Right atrium auricular region (tissue), 2 donors: ENCODE measurements at places on chromosomes 12 and 14. TPM values are rescaled to one million over a fixed set of nuclear protein-coding genes. Genes with fewer than 3 reads are reported as not detected.

- DNase-seq: no peak
Observed at GRCh38 chr12:26295001-26295400, 99.6 kb downstream of the SSPN start.

- no peak for DNase-seq
Observed at GRCh38 chr14:91127401-91127801, 13.5 kb downstream of the DGLUCY start.

GRCh38 chr14:51614707-51615106, 37.0 kb upstream of the FRMD6 start:
- DNase-seq: no peak

GRCh38 chr14:21436567-21437062, 19.3 kb downstream of the CHD8 start:
- DNase-seq: no peak

Gene LRRC10
- 32.4 TPM for total RNA-seq

DNA sequence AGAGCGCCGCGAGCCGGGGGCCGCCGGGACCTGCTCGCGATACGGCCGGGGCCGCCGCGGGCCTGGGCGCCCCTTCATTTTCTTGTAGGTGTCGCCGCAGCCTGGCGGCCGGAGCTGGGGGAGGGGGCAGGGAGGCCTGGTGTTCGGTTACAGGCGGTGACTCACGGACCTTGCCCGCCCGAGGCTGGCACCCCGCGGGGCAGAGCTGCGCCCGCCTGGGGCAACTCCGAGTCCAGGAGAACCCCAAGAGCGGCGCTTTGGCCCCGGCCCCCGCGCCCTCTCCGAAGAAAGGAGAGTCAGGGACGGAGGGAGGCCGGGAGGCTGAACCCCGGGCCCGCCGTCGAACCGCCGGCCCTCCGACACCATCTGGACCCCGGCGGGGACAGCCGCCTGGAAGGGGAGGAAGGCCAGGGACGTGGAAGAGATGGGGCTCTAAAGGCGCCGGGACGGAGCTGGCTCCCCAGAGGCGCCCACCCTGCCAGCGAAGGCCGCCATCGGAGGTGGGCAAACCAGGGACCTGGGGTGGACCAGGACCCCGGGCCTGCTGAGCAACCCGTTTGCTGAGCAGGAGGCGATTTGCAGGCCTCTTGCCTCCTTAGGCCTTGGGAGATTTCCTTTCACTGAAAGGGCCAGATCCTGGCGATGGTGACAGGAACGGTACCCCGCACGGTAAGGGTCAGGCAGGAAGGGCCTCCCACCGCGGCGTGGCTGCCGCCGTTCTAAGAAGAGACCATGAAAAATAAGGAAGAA, 843 bp upstream of the NUAK1 start:
- peak; percentile 81 for DNase-seq

DNA sequence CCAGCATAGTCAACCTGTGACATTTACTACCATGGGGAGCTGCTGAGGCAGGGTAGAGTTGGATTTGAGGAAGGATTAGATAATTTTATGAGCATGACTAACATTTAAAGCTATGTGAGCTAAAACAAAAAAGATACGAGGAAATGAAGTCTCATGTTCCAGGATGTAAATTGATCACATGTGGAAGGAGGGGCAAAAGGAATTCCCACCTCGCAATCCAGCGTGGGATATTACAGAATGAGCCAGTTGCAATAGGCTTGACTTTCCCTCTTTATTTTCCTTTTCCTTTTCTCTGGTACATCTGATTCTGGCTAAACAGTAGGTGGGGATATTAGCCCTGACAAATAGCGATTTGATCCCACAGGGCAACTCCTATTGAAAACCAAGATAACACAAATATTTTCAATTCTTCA, 214.9 kb upstream of the HMGA2 start:
- no peak for DNase-seq

Gene TSHR
- not detected for total RNA-seq

GRCh38 chr12:93982771-93983315, 165.5 kb upstream of the PLXNC1 start:
- DNase-seq: no peak

Gene BMP4
- total RNA-seq: 7.8 TPM

Gene LUM
- 130 TPM for total RNA-seq

GRCh38 chr14:97709552-97709951, 912.4 kb downstream of the VRK1 start:
- no peak for DNase-seq

- no peak for DNase-seq
Observed at GRCh38 chr12:51923506-51924365, 16.4 kb downstream of the ACVRL1 start.

Gene KRT79
- total RNA-seq: not detected

Gene ZNF891
- total RNA-seq: 0.82 TPM

DNA sequence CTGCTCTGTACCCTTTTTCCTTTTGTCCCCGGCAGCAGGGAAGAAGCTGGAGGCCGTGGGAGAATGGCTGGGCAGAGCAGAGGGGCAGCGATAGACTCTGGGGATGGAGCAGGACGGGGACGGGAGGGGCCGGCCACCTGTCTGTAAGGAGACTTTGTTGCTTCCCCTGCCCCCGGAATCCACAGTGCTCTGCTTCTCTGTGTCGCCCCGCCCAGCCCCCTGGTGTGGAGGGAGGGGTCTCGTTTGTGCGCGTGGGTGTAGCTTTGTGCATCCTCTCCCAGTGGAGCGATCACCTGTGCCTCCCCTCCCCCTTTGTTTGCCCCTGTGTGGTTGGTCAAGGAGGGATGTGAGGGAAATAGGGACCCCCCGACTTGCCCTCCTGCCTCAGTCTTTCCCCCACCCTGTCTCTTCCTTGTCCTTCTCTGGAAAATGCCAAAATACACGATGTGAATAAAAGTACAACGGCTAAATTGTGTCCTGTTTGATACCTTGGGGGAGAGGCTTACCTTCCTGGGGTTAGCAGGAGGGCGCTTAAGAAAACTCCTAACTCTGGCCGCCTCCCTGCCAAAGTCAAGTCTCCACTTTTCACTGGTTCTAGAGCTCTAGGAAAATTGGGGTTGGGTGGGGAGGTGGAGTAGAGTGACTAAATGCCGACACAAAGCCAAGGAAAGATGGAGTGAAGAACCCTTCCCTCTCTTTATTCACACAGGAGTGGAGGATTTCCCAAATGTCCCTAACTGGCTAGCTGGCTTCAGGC, 990 bp upstream of the TPI1 start:
- DNase-seq: no peak

- DNase-seq: no peak
Observed at GRCh38 chr14:96090441-96091148, 51.4 kb downstream of the C14orf132 start.

- no peak for DNase-seq
Observed at GRCh38 chr14:63394432-63394831, 75.7 kb upstream of the GPHB5 start.

DNA sequence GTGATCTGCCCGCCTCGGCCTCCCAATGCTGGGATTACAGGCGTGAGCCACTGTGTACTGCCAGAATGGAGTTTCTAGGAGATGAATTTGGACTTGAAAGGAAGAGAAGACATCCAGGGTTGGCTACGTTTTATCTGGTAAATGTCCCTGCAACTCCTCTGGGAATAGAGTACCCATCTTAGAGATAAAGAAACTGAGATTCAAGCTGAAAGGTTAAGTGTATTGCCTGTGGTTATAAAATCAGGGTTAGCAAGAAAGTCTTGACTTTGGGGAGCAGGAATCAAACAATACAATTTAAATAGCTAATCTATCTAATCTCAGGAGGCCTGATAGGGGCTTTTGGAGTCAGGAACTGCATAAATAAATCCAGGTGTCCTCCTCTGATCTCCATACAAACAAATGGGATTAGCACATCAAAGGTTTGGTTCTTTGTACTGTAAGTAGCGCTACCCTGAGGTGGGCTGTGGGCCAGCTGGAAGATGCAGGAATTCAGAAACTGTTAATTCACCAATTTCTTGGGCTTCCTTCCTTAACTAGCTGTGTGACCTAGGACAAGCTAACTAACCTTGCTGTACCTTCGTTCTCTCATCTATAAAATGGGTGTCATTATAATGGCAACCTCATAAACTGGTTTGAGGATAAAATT, 45.1 kb downstream of the TBX3 start:
- DNase-seq: no peak

DNA sequence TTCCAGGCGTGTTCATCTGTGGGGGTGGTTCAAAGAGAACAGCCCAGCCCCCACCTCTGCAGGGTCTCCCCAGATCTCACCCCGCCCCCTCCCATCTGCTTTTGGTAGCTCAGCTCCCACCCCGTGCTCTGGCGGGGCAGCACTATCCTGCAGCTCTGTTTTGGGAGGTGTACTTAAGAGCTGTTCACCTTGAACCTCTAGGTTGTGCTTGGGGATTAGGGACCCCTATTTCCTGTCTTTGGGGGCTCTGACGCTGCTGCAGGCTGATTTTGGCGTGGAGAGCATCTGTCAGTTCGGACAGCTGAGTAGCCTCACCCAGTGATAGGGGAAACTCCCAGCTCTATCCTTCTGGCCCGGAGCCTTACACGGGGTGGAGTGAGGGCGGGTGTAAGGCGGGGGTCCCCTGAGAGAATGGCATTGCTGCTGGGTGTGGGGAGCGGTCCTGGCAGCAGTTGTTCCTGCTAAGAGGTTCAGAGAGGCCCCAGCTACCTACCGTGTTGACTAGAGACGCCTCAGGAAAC, 765 bp downstream of the TMEM120B start:
- no peak for DNase-seq

DNA sequence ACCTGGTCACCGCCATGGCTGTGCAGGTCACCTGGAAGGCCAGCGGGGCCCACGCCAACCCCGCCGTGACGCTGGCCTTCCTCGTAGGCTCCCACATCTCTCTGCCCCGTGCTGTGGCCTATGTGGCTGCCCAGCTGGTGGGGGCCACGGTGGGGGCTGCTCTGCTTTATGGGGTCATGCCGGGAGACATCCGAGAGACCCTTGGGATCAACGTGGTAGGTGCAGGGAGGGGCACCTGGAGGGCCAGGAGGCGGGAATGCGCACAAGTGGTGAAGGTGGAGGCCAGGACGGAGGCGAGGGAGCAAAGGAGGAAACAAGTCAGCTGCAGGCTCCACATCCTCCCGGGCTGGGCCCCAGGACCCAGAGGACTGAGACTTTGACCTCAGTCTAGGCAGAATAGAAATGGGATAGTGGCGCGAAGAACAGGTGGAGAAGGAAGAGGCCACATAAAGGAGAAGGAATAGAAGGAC, 649 bp downstream of the AQP6 start:
- DNase-seq: no peak

DNA sequence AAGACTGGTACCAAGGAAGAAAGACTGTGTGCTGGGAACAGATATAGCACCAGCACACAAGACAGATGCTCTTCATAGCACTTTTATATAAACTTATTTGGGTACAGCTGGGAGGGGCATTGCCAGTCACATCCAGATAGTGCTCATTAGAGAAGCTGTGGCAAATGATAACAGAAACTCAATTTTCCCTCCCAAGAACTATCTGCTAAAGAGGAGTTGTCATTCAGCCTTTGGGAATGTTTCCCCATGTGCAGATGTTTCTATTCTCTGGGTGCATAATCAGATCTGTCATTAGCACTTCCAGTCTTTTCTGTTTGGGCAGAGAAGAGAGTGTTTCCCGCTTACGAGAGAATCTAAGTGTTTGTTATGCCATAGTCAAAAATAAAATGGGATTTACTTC, 714.9 kb upstream of the MDGA2 start:
- DNase-seq: no peak

DNA sequence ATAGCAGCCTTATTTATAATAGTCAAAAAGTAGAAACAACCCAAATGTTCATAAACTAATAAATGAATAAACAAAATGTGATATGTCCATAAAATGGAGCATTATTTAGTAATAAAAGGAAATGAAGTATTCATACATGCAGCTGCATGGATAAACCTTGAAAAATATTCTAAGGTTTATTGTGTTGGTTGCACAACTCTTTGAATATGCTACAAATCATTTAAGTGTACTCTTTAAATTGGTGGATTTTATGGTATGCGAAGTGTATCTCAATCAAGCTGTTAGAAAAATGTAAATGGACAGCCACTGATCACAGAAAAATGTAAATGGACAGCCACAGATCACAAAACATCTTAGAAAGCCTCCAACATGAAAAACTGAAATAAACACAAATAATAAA, 73.2 kb upstream of the SLC38A4 start:
- no peak for DNase-seq

DNA sequence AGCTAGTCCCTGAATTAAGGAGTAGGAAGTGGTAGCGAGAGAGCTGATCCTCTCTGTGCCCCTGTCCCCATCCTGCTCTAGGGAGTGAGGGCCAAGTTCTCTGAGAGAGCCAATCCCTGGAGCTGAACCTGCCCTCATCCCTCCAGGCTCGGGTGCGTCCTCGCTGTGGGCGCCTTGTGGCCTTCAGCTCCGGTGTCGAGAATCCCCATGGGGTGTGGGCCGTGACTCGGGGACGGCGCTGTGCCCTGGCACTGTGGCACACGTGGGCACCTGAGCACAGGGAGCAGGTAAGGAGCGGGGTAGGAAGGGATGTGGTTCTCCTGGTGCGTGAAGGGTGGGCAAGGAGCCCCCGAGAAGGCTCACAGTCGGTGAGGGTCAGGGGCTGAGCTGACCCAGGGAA, 1.9 kb upstream of the GNB3 start:
- no peak for DNase-seq

GRCh38 chr14:50944647-50945413, 547 bp upstream of the PYGL start:
- DNase-seq: no peak

DNA sequence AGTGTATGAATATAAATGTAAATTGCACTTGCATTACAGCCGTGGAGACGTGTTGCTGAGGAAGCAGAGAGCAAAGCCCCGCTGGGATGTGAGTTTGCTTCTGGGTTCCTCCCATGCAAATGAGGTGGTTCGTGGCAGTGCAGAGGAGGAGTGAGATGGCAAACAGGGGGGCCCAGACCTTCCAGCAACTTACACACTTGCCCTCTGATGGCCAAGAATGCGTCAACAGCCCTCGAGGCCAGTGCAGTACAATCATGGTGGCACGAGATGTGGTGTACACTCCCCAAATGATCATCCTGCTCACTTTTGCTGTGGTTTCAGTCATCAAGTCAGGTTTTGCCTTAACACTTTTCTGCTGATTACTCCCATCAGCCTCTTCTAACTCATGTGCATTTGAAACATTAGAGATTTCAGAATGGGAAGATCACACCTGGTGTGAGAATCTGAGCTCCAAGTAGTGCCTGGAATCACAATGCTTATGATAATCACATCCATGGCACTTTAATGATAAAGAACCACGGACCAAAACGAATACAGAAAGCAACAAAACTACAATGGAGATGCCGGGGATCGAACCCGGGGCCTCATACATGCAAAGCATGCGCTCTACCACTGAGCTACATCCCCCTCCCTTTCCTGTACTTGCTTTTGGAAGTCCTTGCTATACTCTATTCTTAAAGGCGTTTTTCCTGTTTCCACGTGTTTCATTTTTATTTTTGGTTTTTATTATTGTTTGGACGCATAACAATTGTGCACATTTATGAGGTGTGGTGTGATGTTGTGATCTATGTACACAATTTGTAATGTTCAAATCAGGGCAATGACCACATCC, 7.0 kb upstream of the UBC start:
- no peak for DNase-seq

Gene ZFC3H1
- 19.5 TPM for total RNA-seq
